Activated T-cell treated with anti-CD3 and anti-CD28 coated beads for 4 hours (primary cell): ENCODE measurements at places on chromosomes 13 and 19.

- DNase-seq: no peak
Measured at GRCh38 chr13:111963031-111963430, 103.9 kb upstream of the SOX1 start.

DNA sequence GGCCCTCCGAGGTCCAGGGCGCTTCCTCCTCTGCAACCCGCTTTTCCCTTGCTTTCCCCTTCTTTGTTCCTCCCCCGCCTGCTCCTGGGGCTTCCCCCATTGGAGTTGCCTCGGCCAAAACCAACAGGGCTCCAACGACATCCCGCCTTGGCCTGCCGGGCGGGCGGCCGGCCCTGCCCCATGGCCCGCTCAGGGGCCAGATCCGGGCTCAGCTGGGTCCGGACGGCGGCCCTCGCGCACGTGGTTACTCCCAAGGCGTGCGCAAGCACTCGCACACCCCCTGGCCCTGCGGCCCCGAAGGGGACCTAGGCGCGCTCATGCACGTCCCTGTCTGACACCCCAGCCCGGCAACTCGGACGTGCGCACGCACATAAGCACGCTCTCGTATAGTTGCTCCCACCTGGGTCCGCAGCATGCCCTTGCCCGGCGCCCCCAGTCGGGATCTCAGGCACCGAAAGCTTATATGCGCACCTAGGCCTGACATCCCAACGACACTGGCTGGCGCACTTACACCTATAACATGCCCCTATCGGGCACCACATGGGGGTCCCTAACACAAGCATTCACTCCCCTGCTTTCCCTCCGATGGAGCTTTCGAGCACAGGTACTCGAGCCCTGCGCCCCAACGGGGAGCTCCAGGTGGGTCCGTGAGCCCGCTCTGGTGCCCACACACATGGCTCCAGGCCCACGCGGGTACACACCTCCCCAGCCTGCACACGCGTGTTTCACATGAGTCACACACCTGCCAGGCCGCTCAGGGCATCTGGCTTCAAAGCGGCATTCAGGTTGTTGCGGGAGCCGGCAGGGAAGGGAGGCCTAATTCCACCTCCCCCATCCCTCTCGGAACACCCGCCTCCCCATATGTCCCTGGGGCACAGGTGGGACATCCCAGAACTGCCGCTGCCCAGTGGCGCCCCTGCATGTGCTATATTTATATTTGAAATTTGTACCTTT lies 15.0 kb downstream of the NFIX start:
- no peak for DNase-seq

GRCh38 chr13:32150794-32151193 lies 119.2 kb downstream of the FRY start:
- DNase-seq: no peak

GRCh38 chr13:80605716-80606115 lies 264.8 kb upstream of the SPRY2 start:
- DNase-seq: no peak

DNA sequence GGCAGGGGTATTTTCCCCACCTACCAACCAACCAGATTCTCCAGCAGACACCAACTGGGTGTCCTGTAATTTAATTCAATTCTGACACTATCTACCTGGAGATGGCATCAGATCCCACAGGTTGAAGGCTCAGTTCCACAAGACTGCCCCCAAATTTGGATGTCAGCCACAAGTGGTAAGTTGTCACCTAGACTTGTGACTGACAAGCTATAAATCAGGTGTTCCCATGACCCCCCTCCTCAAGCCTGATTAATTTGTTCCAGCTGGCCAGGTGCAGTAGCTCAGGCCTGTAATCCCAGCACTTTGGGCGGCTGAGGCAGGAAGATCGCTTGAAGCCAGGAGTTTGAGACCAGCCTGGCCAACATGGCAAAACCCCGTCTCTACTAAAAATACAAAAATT lies 10.6 kb upstream of the HAUS5 start:
- DNase-seq: no peak

- DNase-seq: no peak
Measured at GRCh38 chr13:101917833-101918661, 465.6 kb downstream of the ITGBL1 start.

DNA sequence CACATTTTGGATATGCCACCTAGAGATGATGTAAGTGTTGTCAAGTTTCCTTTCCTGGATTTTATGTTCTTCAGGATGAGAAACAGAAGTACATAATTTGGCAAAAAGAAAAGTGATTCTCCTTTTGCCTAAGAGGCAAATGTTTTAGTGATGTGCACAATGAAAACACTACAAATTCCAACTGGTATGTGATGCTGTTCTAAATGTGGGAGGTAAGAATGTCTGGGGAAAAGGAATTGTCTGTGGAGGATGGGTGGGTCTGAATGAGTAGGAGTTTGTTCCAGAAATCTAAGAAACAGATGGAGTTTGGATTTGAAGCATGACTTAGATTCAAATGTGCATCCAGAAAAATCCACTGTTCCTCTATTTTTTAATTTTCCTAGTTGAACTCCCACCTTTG lies 473.6 kb upstream of the SPRY2 start:
- DNase-seq: no peak

- no peak for DNase-seq
Measured at GRCh38 chr19:2691951-2692350, 10.5 kb downstream of the GNG7 start.

- DNase-seq: no peak
Measured at GRCh38 chr19:35098413-35099049, 17.1 kb upstream of the FXYD3 start.

- DNase-seq: peak; percentile 33
Measured at GRCh38 chr19:6730153-6730804, 7.1 kb downstream of the GPR108 start.
